ENCODE measurements at places on chromosomes 3 and 15. TPM values are rescaled to one million over a fixed set of nuclear protein-coding genes. Genes with fewer than 3 reads are reported as not detected.

The RTP3 gene
- not detected for total RNA-seq

The MTMR10 gene
- total RNA-seq = 21.6 TPM

The GATA2 gene
- total RNA-seq = 5.6 TPM

The SEMA6D gene
- 4.5 TPM for total RNA-seq

The PLCB2 gene
- 0.66 TPM for total RNA-seq

The FAM174B gene
- 1.00 TPM for total RNA-seq

The TARS3 gene
- total RNA-seq = 11.0 TPM

The PRICKLE2 gene
- 28.5 TPM for total RNA-seq

The STAB1 gene
- 0.62 TPM for total RNA-seq

Data from uterine smooth muscle cell (primary cell).